CD8-positive, alpha-beta T cell (primary cell): ENCODE measurements at places on chromosomes 5 and 9. TPM values are rescaled to one million over a fixed set of nuclear protein-coding genes. Genes with fewer than 3 reads are reported as not detected.

The CTSV gene
- 0.22 TPM for total RNA-seq

The ADAMTS16 gene
- total RNA-seq: not detected

The NIPBL gene
- total RNA-seq: 127 TPM

The LHX2 gene
- not detected for total RNA-seq

The TAF11L11 gene
- total RNA-seq: not detected

The PCA3 gene
- not detected for total RNA-seq

The N4BP3 gene
- 17.3 TPM for total RNA-seq

The ARID3C gene
- not detected for total RNA-seq

The ITK gene
- 222 TPM for total RNA-seq

The IL4 gene
- not detected for total RNA-seq

The ERCC8 gene
- total RNA-seq: 3.0 TPM

The PLPPR1 gene
- total RNA-seq: not detected

The PCDHB5 gene
- total RNA-seq: not detected

The POU5F2 gene
- 0.43 TPM for total RNA-seq

The PFN3 gene
- not detected for total RNA-seq

The GABRA6 gene
- total RNA-seq: not detected

The RFESD gene
- 1.00 TPM for total RNA-seq

The PCDHGA8 gene
- total RNA-seq: not detected

The TRIP13 gene
- 0.76 TPM for total RNA-seq

The PLEKHG4B gene
- total RNA-seq: not detected

The CCL21 gene
- total RNA-seq: not detected

The TAF11L5 gene
- not detected for total RNA-seq

The CORO2A gene
- 6.4 TPM for total RNA-seq

The HEMGN gene
- 0.14 TPM for total RNA-seq

The NRG2 gene
- total RNA-seq: 0.24 TPM

The SEMA5A gene
- total RNA-seq: 0.25 TPM

The HK3 gene
- total RNA-seq: not detected

The EDIL3 gene
- total RNA-seq: not detected

The RAD1 gene
- total RNA-seq: 35.4 TPM

The PLPP6 gene
- 4.4 TPM for total RNA-seq

The AGXT2 gene
- not detected for total RNA-seq

The SPINK4 gene
- total RNA-seq: not detected

The TEX48 gene
- not detected for total RNA-seq

The NNT gene
- 20.2 TPM for total RNA-seq

The LHX3 gene
- total RNA-seq: 0.17 TPM

The PPP3R2 gene
- total RNA-seq: not detected

The ACOT12 gene
- total RNA-seq: not detected

The TMEM252 gene
- not detected for total RNA-seq

The PCDHB15 gene
- total RNA-seq: not detected

The FNBP1 gene
- total RNA-seq: 194 TPM

The OR13J1 gene
- total RNA-seq: not detected

The ADAMTS2 gene
- total RNA-seq: not detected

The GABRA1 gene
- total RNA-seq: not detected

The PDZD2 gene
- total RNA-seq: 0.81 TPM

The SLC34A3 gene
- not detected for total RNA-seq

The SUSD3 gene
- total RNA-seq: 22.7 TPM

The ARL14EPL gene
- total RNA-seq: 0.44 TPM

The GLDC gene
- total RNA-seq: not detected

The IFNB1 gene
- total RNA-seq: not detected

The ACTBL2 gene
- total RNA-seq: not detected

The IL3 gene
- total RNA-seq: not detected

The AKNA gene
- total RNA-seq: 269 TPM

The UGT3A2 gene
- total RNA-seq: not detected

The NXNL2 gene
- not detected for total RNA-seq

The PCDHB3 gene
- total RNA-seq: not detected

The TNC gene
- total RNA-seq: not detected

The NDST1 gene
- 0.22 TPM for total RNA-seq

The TRIM41 gene
- 20.9 TPM for total RNA-seq
